Lower leg skin (tissue), 4 donors: ENCODE measurements at places on chromosomes 13 and 19.

- peak; percentile 89 for DNase-seq
Observed at GRCh38 chr13:30870049-30870884, 35.8 kb upstream of the MEDAG start.

DNA sequence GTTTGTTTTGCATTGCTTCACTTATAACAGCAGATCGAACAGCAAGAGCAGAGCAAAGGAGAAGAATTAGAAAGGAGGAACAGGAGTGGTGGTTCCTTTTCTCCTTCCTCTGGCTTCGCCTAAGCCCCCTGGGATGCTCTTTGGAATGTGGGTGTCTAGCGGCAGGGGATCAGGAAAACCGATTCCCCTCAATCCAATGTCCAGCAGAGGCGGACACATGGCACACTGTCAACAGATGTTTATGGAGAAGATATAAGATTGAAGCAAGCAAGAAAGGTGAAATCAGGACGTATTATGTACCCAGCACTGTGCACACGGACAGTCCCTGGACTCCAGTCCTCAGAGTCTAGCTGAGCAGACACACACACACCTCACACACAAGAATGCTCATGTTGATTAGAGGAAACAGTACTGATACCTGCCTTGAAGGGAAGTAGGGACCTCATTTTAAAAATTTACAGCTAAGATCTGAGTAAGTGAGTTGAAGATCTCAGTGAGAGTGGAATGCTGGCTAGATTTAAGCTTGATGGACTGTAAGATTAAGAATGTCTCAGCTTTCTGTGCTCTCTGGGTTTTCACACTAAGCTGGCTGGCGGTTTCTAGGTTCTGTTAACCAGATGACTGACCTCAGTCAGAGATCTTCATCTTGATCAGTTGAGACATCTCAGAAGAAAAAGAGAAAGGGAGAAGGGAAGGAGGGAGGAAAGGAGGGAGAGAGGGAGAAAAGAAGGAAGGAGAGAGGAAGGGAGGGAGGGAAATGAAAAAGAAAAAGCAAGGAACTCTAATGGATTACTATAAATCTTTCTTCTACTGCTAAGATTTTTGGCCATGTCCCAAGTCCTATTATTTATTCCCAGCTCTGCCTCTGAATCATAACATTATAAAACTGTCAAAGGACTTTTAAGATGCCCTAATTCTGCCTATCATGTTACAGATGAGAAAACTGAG, 44.8 kb downstream of the FLT1 start:
- no peak for DNase-seq

- DNase-seq: no peak
Observed at GRCh38 chr13:75299913-75300862, 181.8 kb downstream of the TBC1D4 start.

- DNase-seq: no peak
Observed at GRCh38 chr13:51311957-51312520, 27.5 kb upstream of the SERPINE3 start.

DNA sequence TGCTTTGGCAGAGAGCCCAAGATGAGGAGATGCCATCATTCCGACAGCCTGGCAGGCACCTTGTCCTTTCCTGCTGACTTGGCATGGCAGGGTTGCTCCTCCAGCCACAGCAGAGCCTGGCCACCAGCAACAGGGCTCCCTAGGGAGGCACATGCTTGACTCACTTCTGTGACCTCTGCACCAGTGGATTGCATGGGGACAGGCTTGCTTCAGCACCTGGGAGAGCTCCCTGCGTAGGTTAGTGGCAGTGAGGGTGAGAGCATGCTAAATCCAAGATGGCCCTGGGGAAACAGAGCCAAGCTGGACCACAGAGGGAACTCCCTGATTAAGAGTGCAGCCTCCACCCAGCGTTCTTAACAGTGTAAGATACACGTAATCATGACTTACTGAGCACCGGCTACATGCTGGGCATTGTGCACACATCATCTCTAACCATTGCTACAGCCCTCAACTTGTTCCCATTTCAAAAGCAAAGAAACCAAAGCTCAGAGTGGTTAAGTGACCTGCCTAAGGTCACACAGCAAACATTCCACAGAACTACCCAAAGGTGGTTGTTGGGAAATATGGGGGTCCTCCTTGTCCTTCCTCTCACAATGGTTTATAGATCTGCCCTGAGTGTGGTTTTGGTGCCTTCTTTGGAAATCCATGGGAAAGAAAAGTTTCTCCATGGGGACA, 116.6 kb upstream of the UQCRFS1 start:
- DNase-seq: no peak

- no peak for DNase-seq
Observed at GRCh38 chr19:41993612-41994483, at the start of gene ATP1A3. ATP1A3 (minus strand) TSS chr19:41994230; CDS start chr19:41994076, 154 bp downstream.

- DNase-seq: no peak
Observed at GRCh38 chr13:20159646-20160305, 1.1 kb downstream of the GJA3 start.

- DNase-seq: no peak
Observed at GRCh38 chr19:18193388-18194180, 566 bp downstream of the MPV17L2 start.

DNA sequence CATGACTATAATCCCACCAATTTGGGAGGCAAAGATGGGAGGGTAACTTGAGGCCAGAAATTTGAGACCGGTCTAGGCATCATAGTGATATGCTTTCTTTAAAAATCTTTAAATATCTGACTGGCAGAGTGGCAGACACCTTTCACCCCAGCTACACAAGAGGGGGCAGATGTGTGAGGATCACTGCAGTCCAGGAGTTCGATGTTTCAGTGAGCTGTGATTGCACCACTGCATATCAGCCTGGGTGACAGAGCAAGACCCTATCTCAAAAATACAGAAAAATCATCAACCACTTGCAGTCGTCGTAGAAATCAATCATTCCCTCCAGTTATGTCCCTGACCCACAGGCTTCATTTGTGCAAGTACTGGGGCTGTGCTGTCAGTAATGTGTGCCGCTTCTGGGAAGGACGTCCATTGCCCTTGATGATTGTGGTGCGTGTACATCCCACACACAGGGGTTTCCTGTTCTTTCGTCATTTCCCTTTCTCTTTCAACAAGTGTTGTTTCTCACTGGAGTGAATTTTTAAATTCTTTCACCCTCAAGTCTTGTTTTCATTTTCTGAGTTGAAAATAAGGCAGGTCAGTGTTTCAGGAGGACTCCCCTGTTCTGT, 1.4 kb downstream of the LGALS14 start:
- no peak for DNase-seq

GRCh38 chr13:58926858-58927257, 1236.9 kb downstream of the DIAPH3 start:
- DNase-seq: no peak

DNA sequence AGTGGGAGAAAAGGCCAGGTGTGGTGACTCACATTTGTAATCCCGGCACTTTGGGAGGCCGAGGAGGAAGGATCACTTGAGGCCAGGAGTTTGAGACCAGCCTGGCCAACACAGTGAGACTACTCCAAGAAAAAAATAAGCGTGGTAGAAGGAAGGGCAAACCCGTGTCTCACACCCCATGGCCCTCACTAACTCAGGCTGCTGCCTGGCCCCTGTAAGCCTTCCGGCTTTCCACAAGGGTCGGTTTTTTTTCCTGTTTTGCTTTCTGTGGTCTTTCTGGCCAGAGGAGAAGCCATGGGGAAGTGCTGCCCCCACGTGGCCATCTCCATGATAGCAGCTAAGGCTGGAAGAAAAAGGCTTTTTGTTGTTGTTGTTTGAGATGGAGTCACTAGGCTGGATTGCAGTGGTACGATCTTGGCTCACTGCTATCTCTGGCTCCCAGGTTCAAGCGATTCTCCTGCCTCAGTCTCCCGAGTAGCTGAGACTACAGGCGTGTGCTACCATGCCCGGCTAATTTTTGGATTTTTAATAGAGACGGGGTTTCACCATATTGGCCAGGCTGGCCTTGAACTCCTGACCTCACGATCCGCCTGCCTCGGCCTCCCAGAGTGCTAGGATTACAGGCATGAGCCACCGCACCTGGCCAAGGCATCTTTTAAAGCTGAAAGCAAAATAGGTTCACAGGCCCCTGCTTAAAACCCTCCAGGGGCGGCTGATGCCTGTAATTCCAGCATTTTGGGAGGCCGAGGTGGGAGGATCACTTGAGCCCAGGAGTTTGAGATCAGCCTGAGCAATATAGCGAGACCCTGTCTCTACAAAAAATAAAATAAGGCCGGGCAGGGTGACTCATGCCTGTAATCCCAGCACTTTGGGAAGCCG, 7.5 kb upstream of the ARHGEF18 start:
- DNase-seq: peak; percentile 96

DNA sequence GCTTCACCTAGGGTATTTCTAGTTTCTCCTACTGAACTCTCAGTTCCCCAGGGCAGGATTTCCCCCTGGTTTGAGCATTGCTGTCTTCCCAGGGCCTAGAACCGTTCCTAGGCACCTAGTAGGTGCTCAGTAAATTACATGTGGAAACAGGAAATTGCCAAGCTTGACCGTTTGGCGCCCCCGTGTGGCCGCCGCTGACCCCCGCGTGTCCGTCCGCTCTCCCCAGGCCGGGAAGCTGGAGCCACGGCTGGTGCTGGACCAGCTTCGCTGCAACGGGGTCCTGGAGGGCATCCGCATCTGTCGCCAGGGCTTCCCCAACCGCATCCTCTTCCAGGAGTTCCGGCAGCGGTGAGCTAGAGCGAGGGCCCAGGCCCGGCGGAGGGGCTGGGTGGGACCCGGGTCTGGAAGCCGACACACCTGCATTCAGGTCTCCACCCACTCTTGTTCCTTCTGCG, 55.5 kb downstream of the MYH14 start:
- no peak for DNase-seq

GRCh38 chr13:96835546-96835945, 158.7 kb downstream of the OXGR1 start:
- no peak for DNase-seq

DNA sequence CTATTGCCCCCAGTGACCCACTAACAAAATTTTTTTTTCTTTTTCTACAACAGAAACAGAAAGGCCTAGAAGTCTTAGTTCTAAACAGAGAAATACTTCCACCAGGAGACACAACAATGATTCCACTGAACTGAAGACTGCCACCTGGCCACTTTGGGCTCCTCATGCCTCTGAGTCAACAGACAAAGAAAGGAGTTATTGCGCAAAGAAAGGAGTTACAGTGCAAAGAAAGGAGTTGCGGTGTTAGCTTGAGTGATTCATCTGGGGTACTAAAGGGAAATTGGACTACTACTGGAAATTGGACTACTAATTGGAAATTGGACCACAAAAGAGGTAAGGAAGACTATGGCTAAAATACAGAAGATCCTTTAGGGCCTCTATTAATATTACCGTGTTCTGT, 116.6 kb downstream of the PCDH17 start:
- DNase-seq: no peak

DNA sequence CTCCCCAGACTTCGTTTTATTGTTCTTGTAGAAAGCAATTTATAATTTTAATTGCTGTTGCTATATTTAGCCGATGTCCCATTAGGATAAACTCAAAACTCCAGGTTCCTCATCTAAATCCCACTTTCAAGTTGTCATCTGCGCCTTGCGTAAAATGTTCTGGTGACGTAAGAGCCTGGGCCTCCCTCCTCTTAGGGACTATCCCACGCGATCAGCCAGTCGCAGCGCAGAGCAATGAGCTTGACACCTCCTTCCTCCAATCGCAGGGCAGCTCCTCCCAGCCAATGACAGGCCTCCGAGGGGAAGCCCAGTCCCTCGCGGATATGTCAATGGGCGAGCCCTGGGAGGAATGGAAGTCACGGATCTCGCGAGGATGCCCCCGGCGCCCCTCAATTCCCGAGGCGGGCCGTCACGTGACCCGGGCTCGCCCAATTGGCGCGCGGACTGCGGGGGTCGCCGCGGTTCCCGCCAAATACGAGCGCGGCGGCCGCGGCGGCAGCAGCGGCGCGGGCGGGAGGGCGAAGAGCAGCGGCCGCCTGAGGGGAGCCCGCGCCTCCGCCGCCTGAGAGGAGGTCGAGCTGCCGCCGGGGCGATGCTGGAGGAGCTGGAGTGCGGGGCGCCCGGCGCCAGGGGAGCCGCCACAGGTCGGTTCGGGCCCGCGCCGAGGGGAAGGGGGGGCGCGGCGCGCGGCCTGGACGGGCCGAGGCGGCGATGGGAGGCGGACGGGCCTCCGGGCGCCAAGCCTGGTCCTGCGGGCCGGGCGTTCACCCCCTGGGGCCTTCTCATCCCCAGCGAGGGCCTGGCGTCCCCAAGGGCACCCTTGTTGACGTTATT, at the start of gene CHAF1A:
TSS of gene CHAF1A (plus strand) at position 470 of the 834 bp plus-strand sequence. CDS start at position 593, 123 bp downstream.
- peak; percentile 100 for DNase-seq

DNA sequence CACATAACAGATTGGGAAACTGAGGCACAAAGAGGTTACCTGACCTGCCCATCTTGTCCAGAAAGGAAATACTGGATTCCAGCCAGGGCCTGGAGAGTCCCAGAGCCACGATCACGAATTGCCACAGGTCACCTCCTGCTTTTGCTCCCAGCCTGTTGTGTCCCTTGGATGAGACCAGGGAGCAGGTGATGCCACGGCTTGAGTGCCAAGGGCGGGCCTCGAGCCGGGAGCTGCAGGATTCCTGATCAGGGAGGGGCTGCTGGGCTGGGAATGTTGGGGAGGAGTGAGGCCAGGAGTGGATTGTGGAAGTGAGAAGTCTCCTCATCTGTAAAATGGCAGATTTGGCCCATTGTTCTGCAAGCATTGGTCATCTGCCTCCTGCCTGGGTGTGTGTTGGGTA, 29.4 kb downstream of the DNM2 start:
- DNase-seq: peak; percentile 44

DNA sequence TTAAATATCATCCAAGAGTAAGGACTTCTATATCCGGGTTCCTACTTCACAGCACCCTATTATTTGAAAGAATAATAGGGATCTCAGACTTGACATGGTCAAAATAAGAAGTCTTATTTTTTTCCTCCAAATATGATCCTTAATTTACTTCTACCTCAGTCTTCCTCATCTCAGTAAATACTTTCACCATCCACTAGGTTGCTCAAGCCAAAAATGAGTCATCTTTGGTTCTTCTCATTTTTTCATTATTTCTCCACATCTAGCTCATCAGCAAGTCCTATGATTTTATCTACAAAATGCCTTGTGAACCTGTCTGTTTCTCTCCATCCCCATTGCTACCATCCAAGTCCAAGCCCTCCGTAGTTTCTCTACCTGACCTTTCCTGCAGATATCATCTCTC, 121.9 kb upstream of the GJB6 start:
- no peak for DNase-seq

GRCh38 chr13:106340249-106340648, 195.2 kb downstream of the EFNB2 start:
- DNase-seq: no peak

DNA sequence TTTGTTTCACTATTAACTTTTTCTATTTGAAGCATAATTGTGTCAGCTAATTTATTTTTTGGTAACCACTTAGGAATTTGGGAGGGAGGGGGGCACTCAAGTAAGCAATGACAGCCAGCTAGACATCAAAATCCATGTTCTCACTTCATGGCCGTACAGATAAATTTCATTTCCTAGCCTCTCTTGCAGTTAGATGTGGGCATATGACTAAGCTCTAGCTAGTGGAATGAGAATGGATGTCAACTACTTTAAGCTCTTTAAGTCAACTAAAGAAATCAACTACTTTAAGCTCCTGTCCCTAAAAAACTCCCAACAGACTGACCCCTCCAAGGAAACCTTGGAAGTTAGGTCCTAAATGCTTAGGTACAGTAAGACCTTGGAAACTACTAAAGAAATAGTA, 92.0 kb downstream of the KCNRG start:
- DNase-seq: no peak
